ENCODE measurements at places on chromosomes 1 and 21. TPM values are rescaled to one million over a fixed set of nuclear protein-coding genes. Genes with fewer than 3 reads are reported as not detected.

RPE65 gene
- total RNA-seq = 0.24 TPM

CCDC27 gene
- not detected for total RNA-seq

TCEANC2 gene
- total RNA-seq = 5.2 TPM

GRCh38 chr1:224014330-224014649, 99.6 kb upstream of the FBXO28 start:
- H3K36me3 ChIP-seq = no peaks in the 10 kb centered on the region
- no peak overlapping the region for H3K4me3 ChIP-seq
- H3K27me3 ChIP-seq = no peaks in the 10 kb centered on the region
- no peaks in the 10 kb centered on the region for H3K4me1 ChIP-seq
- H3K27ac ChIP-seq = no peak overlapping the region

GRCh38 chr1:190001187-190001586, 476.5 kb downstream of the BRINP3 start:
- H3K27ac ChIP-seq = no peak overlapping the region
- DNase-seq = no peak
- H3K4me3 ChIP-seq = no peak overlapping the region
- H3K4me1 ChIP-seq = no peaks in the 10 kb centered on the region
- no peaks in the 10 kb centered on the region for H3K36me3 ChIP-seq

DNA sequence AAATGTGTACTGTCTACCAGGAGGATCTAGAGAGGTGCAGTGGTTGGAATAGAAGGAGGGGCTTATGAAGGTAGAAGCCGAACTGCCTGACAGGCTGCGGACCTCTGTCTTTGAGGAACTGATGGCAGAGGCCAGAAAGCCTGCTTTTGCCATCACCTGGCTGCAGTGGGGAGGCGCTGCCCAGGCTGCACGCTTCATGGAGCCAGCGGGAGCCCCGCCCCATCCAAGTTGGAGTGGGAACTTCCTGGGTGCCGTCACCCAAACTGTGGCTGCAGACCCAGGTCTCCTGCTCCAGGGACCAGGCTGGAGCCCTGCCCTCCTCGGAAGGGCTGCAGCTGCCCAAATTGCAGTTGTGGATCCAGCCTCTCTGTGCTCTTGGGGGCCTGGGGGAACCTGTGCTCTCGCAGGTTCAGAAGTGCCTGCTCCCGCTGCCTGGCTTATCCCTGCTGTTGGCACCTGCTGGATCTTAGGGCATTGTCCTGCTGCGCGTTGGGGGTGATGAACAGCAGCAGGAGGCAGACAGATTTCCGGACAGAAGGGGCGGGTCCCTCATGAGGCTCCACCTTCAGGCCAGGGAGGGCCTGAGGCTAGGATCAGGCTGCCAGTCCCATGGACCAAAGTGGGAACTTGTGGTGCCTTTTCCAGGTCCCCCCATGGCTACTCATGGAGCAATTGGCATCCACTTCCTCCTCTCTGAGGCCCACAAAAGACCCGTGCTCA, 118.0 kb upstream of the PLPPR4 start:
- H3K27me3 ChIP-seq = peaks cover 2% of the 10 kb centered on the region
- DNase-seq = no peak
- no peak overlapping the region for H3K4me3 ChIP-seq
- H3K27ac ChIP-seq = no peak overlapping the region
- no peaks in the 10 kb centered on the region for H3K36me3 ChIP-seq

GRCh38 chr1:209040351-209040750, 543.2 kb upstream of the CAMK1G start:
- no peak for DNase-seq
- no peak overlapping the region for H3K4me3 ChIP-seq
- H3K36me3 ChIP-seq = no peaks in the 10 kb centered on the region
- H3K27me3 ChIP-seq = no peaks in the 10 kb centered on the region
- no peak overlapping the region for H3K27ac ChIP-seq
- no peaks in the 10 kb centered on the region for H3K4me1 ChIP-seq
